Activated CD8-positive, alpha-beta memory T cell treated with anti-CD3 and anti-CD28 coated beads for 24 hours (primary cell): ENCODE measurements at places on chromosomes 3 and 15.

GRCh38 chr3:42814914-42815507 is 5.8 kb downstream of the ACKR2 start:
- no peak for DNase-seq

DNA sequence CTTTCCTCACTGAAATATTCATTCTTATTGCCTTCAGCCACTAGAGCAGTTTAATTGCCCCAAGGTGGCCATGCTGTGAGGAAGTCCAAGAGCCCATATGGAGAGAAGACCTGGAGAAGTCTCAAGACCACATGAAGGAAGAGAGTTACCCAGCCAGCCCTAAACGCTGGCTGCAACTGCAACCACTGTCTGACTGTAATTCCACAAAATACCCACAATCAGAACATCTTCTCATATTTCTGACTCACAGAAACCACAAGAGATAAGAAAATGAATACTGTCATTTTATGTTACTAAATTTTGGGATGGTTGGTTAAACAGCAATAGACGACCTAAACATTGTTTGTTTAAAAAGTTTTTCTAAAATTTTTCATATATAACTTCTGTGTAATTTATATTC is 14.7 kb upstream of the SST start:
- no peak for DNase-seq

DNA sequence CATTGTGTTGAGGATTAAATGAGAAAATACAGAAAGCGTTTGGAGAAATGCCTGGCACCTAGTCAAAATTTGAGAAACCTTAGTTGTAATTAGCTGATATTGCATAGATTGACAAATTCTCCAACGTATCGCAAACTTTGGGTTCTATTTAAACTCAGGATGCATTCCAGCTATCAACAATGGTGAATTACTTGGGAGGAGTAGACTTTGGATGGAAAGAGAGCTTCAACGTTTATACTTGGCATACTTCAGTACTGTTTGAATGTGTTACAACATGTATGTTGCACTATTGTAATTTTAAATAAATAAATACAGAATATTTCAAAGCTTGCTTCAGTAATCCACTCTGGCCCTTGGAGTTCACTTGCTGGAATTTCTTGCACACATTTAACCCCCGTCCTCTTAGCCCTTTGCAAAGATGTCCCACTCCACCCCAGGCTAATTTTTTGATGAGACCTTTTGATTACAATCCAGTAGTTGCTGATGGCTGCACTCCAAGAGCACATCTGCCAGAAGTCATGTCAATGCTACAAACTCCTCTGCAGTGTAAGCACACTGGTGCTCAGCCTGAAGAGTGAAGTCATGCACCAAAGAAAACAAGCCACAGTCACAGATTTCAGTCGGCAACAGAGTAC is 4.7 kb upstream of the DIS3L start:
- DNase-seq = no peak

- no peak for DNase-seq
These were observed 34.7 kb downstream of the ZNF445 start for GRCh38 chr3:44442596-44443309.

GRCh38 chr15:76344893-76345582 is 8.5 kb downstream of the ISL2 start:
- no peak for DNase-seq

- DNase-seq = no peak
These were observed 4.3 kb downstream of the FYCO1 start for GRCh38 chr3:45991341-45991740.

- DNase-seq = no peak
These were observed 52.6 kb upstream of the PTX3 start for GRCh38 chr3:157384031-157384430.

GRCh38 chr3:168612671-168613070 is 516.9 kb upstream of the GOLIM4 start:
- no peak for DNase-seq
